CD4-positive, alpha-beta T cell treated with Interleukin-10 for 1 hour (primary cell): ENCODE measurements at places on chromosomes 7 and 10.

GRCh38 chr10:118369641-118370205 is 27.6 kb upstream of the FAM204A start:
- no peak for DNase-seq

DNA sequence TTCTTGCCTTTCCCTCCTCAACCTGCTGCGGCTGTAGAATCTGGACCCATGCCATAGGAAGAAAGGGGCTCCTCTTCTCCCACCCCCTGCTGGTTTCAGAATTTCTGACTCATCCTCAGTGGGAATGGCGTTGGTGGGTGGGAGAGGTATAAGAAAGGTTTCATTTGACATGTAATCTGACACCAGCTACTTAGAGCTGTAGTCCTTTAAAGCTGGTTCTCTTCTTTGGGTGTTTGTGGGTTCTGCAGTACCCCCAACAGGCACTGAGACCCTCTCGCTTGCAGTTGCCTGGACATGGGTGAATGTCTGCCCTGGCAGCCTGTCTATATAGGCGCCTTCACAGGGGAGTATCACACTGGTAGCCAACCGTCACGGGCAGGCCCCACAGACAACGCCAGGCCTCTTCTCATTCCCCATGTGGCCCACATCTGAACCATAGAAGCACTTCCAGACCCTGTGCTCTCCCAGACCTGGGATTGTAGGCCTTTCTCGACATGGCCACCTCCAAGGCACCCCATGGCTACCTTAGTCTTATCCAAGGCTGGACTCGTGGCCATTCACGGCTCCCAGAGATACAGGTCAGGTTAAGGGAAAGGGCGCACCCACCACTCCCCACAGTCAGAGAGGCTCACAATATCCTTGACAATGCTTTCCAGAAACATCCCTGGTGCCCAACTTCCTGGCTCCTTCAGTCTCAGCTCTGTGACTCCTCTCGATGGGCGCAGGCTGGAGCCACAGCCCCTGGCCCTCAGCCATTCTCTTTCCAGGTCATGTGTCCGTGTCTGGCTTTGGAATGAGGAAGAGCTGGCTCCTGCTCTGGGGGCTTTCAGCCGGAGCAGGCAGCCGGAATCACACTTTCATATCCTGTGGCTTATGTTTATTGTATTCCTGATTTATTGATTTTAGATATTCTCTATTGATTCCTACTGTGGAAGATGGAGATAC is 17.5 kb downstream of the ZNF862 start:
- DNase-seq, result no peak

GRCh38 chr7:139711991-139712743 is 65.6 kb downstream of the HIPK2 start:
- no peak for DNase-seq

DNA sequence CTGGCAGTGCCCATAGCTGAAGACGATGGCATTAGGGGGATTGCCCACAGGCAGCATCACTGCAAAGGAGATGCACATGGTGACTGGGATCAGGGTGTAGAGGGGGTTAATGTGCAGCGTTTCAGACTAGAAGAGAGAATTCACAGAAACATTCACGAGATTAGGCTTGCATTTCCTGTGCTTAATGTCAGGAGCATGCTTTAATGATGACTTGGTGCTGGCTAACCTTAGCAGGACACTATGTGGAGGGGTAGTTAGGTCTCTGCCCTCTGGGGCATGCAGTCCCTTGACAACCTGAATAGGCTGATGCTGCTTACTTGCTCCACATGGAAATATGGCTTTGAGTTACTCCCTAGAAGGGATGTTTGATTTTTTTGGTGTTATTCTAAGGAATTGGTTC is 21.8 kb downstream of the STMP1 start:
- DNase-seq, result no peak

- no peak for DNase-seq
Observed at GRCh38 chr10:28111712-28112111, 112.8 kb upstream of the ODAD2 start.

- no peak for DNase-seq
Observed at GRCh38 chr10:76124280-76124679, 692.9 kb downstream of the LRMDA start.

DNA sequence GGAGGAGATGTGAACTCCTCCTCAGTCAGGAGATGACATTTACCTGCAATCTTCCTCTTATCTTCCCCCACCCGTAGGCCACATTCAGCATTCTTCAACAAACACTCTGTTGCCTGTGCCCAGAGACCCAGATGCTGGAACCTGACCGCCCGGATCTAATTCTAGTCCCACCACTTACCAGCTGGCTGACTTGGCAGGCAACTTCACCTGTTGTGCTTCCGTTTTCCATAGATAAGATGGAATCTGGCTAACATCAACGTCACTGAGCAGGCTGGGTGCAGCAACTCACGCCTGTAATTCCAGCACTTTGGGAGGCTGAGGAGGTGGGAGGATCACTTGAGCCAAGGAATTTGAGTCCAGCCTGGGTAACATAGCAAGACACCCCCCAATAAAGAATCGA is 21.3 kb upstream of the FXYD4 start:
- no peak for DNase-seq

GRCh38 chr10:660413-660969 is 29.0 kb downstream of the DIP2C start:
- DNase-seq, result no peak

DNA sequence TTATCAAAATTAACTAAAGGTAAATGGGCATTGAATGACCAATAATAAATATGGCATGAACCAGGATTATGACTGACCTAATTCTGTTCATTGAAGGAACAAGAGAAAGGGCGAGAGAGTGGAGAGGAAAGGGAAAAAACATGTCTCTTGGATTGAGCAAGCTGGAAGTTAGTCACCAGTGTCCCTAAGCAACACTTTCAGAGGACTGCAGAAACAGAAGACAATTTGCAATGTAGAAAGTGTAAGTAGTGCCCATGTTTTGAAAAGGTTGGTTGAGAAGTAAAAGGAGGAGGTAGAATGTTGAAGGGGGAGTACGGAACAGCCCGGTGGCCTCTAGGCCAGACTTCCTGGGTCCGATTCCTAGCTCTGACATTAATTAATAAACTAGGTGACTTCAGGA is 94.6 kb downstream of the FAS start:
- no peak for DNase-seq

- no peak for DNase-seq
Observed at GRCh38 chr10:77944519-77944918, 18.0 kb upstream of the DLG5 start.

DNA sequence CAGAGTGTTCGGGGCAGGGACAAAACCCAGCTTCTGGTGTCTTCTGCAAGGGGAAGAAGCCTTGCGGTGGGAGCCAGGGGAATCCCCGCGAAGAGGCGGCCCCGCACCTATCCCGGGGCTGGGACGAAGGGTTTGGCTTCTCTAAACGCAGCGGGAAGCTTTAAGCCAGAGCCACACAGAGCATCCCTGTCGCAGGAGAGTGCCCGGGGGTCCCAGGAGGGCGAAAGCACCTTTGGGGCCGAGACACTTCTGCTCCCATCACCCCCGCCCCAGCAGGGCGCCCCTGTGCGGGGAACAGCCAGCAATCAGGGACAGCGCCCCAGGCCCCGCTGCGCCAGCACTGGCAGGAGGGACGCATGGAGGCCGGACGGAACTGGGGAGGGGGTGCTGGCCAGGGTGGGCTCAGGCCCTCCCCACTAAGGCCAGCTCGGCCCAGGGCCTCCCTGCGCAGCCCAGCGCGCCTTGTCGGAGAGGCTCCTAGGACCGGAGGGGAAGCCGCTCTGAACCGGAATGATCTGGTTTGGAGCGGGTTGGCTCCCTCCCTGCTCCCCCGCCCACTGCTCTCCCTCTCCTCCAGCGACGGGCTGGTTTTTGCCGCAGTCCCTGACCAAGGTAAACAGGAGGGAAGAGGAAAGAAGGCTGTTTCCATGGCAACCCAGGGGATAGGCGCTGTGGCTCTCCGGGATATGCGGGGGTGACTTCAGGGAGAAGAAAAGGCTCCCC is 63.9 kb downstream of the TMEM209 start:
- DNase-seq, result peak; percentile 43

GRCh38 chr7:79982141-79982770 is 152.4 kb upstream of the GNAI1 start:
- DNase-seq, result no peak

DNA sequence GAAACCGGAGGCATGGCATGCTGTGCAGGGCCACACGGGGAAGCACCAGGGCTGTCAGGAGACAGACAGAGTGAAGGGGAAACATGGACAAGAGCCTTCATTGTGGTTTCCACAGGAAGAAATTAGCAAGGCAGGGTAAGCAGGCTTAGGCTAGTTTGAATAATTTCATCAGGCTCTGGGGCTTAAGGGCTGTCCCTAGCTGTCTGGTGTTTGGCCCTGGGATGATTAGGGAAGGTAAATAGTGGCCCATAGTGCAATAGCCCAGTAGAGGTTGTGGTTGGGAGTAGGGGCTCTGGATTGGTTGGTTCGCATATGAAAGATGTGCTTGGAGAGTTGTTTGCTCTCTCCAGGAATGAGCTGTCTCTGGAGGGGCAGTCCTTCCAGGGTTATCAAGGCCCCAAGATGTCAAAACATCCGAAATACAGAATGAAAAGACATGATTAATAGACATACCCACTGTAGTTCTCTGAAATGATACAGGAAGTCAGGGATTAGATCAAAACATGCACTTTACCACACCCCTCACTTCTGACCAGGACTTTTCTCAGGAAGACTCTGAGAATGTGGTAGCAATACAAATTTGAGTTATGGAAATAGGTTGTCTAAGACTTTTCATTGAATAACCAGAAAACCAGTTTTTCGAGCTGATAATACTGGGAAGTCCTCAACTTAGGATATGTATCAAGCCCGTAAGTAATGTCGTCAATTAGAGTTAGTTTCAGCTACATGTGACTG is 224.9 kb upstream of the NFE2L3 start:
- DNase-seq, result no peak

GRCh38 chr10:76301211-76301610 is 869.8 kb downstream of the LRMDA start:
- no peak for DNase-seq

DNA sequence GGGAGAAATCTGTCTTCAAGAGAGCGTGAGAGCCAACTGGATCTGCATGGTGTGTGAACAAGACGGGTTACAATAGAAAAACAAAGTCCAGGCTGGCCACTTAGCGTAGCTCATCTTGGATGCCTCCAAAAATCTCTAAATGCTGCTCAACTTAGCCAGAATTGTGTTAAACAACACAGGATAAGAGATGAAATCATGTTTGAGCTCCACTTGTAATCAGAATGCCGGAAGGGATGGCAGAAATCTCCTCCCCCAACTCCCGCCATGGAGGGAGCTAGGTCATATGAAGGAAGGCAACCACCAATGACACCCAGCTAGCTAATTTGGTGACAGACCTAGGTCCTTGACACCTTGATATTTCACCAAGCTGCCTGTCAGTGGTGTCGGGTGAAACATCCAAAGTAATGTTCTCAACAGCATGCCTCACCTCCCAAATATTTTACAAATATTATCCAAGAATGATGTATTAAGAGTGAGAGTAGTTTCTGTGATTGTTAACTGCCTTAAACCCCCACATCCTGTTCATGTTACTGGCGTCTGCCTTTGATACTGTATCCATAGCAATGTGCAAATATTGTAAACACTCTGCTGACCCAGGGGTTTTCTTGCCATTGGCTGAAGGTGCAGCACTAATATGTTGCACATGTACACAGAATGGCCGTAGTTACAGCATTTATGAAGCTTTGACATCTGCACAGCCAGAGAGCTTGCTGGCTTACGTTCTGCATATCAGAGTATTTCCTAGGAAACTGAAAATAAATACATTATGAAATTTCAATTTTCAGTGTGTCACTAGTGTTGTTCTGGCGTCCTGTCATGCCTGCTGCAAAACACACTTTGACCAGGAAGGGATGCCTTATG is 25.8 kb downstream of the TMEM254 start:
- peak; percentile 47 for DNase-seq

GRCh38 chr7:138025215-138026186 is 23.6 kb upstream of the CREB3L2 start:
- DNase-seq, result no peak

DNA sequence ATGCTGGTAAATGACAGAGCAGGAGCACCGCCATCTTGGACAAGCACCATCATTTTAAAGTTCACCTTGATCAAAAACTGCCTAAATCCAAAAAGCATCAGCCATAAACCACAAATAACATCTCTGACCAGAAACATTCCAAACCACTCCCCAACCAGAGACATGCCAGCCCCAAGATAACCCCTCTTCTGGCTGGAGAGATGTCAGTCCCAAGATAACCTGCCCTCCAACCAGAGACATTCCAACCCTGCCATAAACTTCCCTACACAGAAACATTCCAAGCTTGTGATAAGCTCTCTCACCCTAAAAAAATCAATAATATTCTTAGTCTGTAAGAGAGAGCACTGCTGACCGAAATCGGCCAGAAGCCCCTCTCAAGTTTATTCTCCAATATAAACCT is 659.3 kb downstream of the XPNPEP1 start:
- DNase-seq, result no peak

GRCh38 chr7:20282959-20283358 is 47.7 kb upstream of the ITGB8 start:
- DNase-seq, result no peak

DNA sequence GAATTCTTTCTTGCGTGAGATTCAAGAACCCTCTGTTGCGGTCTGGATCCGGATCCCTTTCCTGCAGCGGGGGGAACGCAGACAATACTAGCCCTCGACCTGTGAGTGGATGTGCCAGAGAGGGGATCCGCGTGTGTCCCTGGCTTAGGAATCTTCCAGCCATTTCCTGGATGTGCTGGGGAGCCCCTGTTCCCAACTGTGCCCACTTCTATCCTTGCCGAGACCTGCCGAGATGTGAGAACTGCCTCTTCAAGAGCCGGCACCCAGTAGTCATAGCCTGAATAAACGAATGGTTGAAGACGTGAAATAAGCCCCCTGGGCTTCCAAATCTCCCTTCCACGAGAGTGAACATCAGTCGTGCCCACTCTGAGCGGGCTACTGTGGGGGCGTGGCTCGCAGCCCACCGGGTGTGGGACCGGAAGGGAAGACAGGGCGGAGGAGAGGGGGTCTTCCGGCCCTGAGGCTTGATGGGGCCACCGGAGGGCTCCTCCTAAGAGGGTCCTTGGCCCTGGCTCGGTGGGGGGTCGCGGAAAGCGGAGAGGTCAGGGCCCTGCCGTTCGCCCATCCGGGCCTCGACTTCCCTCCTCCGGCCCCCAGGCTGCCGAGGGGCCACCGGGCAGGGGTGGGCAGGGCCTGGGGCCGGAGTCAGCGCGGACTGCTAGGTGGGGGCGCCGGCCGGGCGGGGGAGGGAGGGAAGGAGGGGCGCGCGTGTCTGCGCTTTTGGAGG is 1.3 kb upstream of the CCDC136 start:
- DNase-seq, result peak; percentile 8

- peak; percentile 34 for DNase-seq
Observed at GRCh38 chr7:50309721-50310120, 5.2 kb downstream of the IKZF1 start.

DNA sequence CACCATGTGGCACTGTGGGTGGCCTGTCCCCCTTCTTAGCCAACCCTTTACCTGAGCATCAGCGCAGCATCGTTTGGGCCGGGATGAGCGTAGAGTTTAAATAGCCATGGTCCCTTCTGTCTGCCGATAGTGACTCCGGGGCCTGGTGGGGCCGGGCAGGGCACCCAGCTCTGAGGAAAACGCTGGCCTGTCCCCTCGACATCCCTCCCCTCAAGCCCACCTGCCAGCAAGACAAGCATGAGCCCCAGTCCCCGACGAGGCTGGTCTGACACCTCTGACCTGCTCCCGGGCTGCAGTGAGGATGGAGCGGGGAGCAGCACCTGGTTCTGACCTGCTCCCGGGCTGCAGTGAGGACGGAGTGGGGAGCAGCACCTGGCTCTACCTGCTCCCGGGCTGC is 31.1 kb upstream of the CNPY1 start:
- no peak for DNase-seq
